Central memory CD8-positive, alpha-beta T cell (primary cell): ENCODE measurements at places on chromosomes 3 and 15.

- DNase-seq, result no peak
Measured at GRCh38 chr3:184713040-184713355, 1.1 kb upstream of the MAGEF1 start.

DNA sequence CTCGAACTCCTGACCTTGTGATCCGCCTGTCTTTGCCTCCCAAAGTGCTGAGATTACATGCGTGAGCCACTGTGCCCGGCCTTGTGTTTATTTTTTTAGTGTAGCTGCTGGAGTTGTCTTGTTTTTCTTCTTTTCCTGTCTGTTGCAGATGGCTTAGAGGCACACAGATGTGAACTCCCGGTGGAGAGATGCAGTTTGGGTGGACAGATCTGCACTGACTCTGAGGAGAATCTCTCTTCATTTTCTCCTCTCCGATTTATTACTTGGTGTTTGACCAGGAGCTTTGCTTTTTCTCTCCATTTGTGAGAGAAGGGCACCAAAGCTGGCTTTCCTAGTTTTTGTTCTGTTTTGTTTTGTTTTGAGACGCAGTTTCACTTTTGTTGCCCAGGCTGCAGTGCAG is 62.7 kb downstream of the USP13 start:
- no peak for DNase-seq

DNA sequence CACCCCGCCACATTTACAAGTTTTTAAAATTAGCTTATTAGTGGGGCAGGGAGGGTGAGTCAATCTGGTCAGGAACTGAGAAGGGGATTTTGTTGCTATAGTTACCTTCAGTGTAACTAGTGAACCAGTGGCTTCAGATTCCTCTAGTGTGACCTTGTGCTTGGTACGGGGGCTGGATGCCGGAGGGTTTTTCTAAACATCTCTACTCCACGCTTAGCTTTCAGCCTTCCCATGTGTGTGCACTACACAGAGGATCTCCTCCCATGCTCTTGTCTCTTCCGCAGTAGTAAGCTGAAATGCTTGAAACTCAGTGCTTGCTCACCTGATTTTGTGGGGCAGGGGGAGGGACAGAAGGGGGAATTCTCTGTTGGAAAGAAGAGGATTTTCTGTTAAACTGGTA is 67.9 kb upstream of the AKAP13 start:
- DNase-seq, result no peak

DNA sequence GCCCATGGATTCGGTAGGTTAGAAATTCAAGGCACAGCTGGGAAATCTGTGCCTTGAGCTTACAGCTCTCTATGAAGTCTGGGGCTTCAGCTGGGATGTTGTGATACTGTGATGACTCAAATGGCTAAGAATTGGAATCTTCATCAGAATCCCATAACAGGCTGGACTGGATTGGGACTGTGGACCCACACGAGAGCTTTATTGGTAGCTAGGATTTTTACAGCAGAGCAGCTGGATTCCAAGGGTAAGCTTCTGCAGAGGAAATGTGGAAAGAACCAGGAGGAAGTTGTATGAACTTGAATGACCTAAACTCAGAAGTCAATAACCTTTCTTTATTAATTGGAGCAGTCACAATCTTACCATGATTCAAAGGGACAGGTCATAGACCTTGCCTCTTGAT is 1187.1 kb downstream of the ROBO1 start:
- DNase-seq, result no peak

DNA sequence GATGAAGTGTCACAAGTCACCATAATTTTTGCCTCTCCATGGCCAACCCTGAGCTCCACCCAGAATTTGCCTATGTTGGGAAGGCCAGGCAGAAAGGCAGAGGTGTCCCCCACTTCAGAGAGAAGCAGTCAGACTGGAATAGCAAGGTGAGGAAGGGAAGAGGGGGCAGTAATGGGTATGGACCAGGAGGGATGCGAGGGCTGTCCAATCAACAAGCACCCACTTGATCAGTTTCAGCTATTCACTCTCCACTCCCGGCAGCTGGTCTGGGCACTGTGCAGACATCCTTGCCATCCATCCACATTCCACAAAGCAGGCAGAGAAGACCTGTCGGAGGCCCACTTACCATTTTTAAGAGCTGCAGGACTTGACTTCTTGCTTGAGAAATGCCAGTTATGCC is 43.5 kb upstream of the CTNNB1 start:
- no peak for DNase-seq

DNA sequence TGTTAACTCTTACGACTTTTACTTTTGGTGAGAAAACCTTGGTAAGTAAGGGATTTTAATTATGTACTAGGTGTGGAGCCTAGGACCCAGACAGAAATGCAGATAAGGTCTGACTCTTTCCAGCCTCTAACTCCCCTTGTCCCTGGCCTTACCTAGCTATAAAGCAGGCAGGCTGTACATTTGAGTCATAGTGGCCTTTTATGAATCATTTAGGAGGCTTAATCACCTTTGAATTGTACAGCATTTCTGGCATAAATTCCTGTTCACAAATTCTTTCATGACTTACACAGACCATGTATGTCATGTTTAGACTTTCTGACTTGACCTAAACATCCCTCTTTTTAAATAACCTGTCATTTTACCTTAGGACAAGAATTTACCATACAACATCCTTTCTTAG is 47.4 kb downstream of the CHCHD4 start:
- no peak for DNase-seq

GRCh38 chr3:111333642-111334041 is 208.4 kb upstream of the CD96 start:
- DNase-seq, result no peak

DNA sequence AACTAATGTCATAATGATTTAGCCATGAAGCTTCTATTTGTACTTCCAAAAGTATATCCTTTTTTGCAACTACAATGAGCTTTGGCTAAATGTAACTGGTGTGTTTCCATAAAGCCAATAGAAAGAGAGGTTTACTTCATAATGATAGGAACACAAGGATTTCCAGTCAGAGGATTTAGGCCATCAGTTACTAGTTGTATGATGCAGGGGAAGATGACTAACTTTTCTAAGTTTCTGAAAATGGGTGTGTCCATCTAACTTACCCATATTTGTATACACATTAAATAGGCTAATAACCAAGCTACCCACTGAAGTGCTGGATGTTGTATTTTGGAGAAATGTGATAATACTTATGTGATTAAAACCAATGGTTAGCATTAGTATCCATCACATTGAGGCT is 55.7 kb downstream of the SLC4A7 start:
- DNase-seq, result no peak

GRCh38 chr3:123025642-123026521 is 1.7 kb downstream of the SEMA5B start:
- DNase-seq, result no peak

GRCh38 chr3:130702985-130703384 is 43.6 kb downstream of the PIK3R4 start:
- no peak for DNase-seq

GRCh38 chr3:149771652-149772271 is 19.5 kb upstream of the COMMD2 start:
- no peak for DNase-seq

GRCh38 chr15:78064544-78064943 is 13.0 kb downstream of the TBC1D2B start:
- no peak for DNase-seq

- no peak for DNase-seq
Measured at GRCh38 chr3:186571644-186572013, 1.1 kb downstream of the DNAJB11 start.

- no peak for DNase-seq
Measured at GRCh38 chr3:64265646-64266045, 40.4 kb upstream of the PRICKLE2 start.

DNA sequence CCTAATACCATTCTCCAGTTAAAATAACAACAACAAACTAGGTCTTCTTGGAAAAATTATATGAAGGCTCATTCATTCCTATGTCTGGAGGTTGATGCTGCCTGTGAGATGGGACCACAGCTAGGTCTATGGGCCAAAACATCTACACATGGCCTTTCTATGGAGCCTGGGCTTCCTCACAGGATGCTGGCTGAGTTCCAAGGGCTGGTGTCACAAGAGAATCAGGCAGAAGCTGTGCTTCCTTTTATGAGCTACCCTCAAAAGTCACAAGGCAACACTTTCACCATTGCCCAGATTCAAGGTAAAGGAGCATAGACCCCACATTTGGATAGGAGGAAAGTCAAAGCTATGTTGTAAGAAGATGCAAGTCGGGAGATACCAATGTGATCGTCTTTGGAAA is 4.6 kb upstream of the RTP2 start:
- no peak for DNase-seq

DNA sequence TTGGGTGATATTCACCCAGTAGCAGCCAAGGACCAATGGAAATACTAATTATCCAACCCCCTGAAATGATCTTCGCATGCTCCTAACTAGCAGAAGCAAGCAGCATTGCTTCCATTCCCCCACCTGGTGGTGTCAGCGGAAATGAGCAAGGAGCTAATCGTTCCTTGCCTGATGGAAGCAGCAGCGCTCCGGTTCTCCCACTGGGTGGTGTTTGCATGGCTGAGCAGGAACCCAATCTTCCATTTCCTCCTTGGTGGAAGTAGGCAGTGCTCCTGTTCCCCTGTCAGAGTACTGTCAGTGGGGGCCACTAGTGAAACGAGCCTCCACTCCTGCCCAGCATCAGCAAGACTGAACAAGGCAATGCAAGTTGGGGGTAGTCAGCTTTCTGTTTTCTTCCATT is 311.5 kb downstream of the CACNA2D3 start:
- no peak for DNase-seq

DNA sequence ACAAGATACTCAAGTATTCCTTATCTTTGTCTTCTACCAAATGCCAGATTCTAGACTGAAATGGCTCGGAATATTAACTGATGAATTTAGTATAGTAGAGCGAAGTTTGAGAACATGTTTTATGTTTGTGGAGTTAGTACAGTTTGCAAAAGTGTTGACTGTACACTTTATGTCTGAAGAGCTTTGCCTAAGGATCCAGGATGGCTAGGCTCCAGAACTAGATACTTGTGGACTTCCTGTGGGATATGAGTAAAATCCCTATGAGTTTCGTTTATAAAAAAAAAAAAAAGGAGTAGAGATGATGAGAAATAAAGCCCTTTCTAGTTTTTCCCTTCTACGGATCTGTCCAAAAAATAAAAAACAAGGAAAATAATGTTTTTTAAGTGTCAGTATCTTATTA is 96.7 kb downstream of the TP63 start:
- DNase-seq, result no peak

GRCh38 chr15:98812716-98813446 is 164.5 kb downstream of the IGF1R start:
- DNase-seq, result no peak

- no peak for DNase-seq
Measured at GRCh38 chr3:152058856-152059255, 185.4 kb downstream of the SUCNR1 start.

DNA sequence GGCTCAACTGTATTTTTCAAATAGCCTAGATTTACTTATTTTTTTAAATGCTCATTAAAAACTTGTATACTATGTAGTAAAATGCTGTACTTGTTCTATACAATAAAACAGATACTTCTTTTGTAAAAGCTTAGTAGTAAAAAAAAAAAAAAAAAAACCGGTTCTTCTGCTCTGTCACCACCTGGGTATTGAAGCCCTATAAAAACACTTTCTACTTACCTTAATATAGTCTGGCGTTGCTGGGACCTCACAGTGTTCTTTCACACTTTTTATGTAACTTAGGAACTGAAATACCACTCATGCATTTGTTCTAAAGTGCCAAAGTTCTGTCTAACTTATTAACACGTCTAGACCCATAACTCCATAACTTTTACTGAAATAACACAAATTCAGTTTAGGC is 61.4 kb downstream of the TASOR start:
- no peak for DNase-seq

DNA sequence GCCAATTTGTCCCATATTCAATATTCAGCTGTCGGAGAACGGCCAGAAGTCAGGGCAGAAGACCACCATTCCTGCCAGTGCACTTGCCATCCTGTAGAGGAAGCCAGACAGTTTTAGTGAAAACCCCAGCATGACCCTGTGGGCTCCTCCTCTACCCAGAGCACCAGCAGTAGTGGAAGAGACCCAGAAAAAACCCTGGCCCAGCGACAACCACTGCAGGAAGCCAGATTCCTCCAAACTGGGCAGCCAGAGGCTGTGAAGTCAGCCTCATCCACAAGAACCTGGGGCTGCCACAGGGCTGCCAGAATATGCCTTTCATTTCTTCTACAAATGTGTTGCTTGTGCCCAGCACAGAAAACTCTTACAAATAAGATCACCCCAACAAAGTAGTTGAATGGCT is 67.3 kb downstream of the HMCES start:
- no peak for DNase-seq

- no peak for DNase-seq
Measured at GRCh38 chr3:16482770-16483531, 30.5 kb downstream of the RFTN1 start.

DNA sequence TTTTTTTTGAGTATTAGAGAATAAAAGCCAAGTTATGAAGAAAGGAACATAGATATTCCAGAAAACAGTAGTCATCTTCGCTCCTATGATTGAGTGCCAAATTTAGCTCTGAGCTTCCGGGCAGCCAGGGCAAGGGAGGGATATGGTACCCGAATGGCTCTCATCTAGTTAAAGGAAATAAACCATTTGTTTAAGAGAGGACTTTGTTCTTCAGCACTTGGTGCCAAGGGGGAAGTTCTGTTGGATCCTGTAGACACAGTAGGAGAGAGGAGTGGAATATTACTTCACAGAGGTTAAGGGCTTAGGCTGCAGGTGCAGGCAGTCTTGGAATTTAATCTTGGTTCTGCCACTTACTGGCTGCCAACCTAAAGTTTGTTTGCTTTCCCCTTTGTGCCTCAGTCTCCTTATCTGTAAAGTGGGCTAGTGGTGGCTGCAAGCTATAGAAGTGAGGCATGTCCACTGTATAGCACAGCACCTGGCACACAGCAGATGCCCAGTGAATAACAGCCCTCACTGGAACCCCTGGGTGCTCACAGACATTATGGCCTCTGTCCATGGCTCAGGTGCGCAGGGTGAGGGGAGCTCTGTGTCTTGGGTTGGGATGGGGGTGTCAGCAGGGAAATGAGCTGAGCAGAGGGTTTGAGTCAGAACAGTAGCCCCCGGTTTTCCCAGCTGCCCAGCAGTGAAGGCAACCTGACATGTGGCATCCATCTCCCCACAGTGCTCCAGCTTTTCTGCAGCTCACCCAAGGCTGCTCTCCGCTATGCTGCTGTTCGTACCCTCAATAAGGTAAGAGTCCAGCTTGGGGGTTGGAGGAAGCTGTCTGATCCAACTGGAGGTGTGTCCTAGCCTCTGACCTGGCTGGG is 10.4 kb downstream of the COPG1 start:
- no peak for DNase-seq

GRCh38 chr15:42010434-42010833 is 10.4 kb downstream of the PLA2G4E start:
- DNase-seq, result no peak
